Karpas-422 (cell line): ENCODE measurements at places on chromosomes 16 and 17. TPM values are rescaled to one million over a fixed set of nuclear protein-coding genes. Genes with fewer than 3 reads are reported as not detected.

VASN gene
- total RNA-seq, result 4.1 and 8.9 TPM in 2 replicates

BORCS6 gene
- 10.3 and 34.4 TPM in 2 replicates for total RNA-seq

C17orf107 gene
- total RNA-seq, result 0.26 and 0.43 TPM in 2 replicates

TRPV3 gene
- 0.87 and 1.4 TPM in 2 replicates for total RNA-seq

PRKCA gene
- 4.3 and 4.4 TPM in 2 replicates for total RNA-seq

GRCh38 chr16:27704252-27704651 is 154.3 kb downstream of the KATNIP start:
- no peak for DNase-seq

DNA sequence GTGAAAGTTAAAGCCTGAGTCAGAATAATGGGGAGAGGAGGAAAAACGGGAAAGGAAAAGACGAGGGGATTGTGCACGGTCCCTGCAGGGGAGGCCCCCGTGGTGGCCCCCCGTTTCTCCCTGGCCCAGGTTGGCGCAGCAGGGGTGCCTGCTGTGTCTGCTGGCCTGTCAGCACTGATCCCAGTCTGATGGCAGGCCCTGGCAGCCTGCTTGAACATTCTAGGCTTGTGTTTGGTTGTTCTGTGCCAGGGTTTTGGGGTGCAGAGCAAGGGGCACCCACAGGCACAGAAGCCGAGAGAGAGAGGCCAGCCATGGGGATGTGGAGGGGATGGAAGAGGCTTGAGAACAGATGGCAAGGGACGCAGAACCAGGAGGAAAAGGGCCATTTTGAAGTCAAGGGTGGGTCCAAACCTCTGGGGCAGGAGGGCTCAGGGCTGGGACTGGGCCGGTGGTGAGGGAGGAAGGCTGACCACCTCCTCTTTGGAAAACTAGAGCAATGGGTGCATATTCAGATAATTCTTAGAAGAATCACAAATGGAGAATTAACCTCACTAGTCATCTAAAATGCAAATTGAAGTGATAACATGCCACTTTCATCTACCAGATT is 35.9 kb downstream of the TBX4 start:
- DNase-seq, result no peak

GRCh38 chr16:68300734-68301459 is 9.8 kb downstream of the SLC7A6OS start:
- DNase-seq, result no peak

- DNase-seq, result no peak
These were observed 35.1 kb downstream of the GLP2R start for GRCh38 chr17:9860851-9861250.

- DNase-seq, result peak; percentile 86
These were observed 19.0 kb downstream of the MED24 start for GRCh38 chr17:40035162-40035559.

- DNase-seq, result no peak
These were observed 201.8 kb downstream of the SLC39A11 start for GRCh38 chr17:72890711-72891110.

- DNase-seq, result peak; percentile 88
These were observed 19.1 kb downstream of the OSBPL7 start for GRCh38 chr17:47802341-47803022.

GRCh38 chr16:17619261-17619660 is 148.5 kb upstream of the XYLT1 start:
- DNase-seq, result no peak

DNA sequence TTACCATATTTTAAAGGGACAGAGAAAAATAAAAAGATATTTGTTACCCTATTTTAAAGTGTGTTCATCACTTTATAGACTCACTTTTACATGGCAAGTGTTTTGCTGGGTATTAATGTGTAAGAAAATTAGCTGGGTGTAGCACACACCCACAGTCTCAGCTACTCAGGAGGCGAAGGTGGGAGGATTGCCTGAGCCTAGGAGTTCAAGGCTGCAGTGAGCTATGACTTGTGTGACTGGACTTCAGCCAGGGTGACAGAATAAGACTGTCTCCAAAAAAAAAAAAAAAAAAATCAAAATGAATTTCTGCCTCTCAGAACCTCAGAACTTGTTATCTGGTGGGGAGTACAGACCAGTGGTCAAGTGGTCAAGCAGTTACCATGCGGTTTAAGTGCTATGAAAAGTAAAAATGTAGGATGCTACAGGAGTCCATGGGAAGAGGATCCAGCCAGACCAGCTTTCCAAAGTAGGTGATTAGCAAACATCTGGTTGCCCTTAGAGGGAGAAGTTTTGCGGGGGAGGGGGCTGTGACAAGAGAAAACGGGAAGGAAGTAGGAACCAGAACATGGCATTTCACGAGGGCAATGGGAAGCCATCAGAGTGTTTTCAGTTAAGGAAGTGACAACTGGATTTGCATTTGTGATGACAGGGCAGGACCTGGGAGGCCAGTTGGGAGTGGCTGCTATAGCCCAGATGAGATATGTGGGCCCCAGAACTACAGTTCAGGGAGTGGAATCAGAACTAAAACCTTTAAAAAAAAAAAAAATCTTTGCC is 13.9 kb downstream of the CNEP1R1 start:
- DNase-seq, result peak; percentile 55

DNA sequence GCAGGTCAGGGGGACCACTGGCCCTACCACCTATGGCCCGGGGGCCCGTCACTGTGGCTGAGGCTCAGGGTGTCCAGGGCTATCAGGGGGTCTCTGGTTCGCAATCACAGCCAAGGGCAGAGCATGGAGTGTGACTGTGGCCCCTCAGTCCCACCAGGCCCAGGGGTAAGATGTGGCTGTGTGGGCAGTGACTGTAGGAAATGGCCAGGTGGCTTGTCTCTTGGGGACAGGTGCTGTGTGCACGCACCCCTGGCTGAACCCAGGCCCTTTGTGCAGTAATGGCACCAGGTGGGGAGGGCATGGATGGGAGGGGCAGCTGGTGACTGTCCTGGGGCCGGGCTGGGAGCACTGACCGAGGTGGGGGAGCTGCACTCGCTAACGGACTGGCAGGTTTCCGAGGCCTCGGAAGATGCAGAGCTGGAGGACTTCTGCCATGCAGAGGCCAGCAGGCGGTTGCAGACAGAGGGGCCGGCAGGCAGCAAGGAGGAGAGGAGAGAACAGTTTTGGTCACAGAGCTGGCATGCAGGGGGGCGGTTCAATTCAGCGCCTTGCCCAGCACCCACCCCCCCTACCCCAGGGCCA is 18.8 kb downstream of the IL34 start:
- DNase-seq, result no peak

GRCh38 chr17:45739786-45740185 is 44.3 kb upstream of the CRHR1 start:
- no peak for DNase-seq

DNA sequence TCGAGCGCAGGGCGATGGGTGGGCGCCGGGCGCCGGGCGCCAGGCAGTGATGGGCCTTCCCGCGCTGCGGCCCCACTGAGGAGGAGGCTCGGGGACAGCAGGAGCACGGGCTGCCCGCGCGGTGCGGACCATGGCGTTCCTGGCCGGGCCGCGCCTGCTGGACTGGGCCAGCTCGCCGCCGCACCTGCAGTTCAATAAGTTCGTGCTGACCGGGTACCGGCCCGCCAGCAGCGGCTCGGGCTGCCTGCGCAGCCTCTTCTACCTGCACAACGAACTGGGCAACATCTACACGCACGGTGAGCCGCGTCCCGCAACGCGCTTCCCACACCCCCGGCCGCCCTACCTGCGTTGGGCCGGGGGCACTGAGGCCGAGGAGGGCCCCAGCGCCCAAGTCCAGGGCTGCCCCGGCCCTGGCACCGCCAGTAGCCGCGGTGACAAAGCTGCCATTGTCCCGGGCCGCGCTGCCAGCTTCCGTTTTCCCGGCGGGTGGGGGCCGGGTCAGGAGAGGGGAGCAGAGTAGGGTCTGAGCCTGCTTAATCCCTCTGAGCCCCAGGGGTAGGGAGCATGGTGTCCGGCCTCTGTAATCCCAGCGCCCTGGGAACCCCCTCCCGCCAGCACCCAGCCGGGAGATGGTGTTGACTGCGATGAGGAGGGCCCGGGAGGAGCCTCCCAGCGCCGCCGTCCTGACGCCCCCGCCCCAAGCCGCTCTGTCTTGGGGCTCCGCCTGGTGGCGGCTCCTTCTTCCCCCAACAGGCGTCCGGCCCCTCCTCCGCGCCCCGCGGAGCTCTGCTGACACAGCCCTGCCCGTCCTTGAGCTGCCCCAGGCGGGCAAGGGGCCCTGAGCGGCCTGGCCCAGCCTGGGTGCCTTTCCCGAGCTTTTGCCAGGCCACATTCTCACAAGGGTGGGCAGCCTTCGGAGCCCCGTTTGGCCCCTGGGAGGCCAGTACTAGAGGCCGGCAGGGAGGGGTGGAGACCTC is 685 bp downstream of the PAQR4 start:
- DNase-seq, result peak; percentile 94

GRCh38 chr16:53865494-53865863 is 161.5 kb downstream of the FTO start:
- peak; percentile 49 for DNase-seq

GRCh38 chr16:49382916-49383315 is 9.3 kb downstream of the C16orf78 start:
- peak; percentile 58 for DNase-seq

GRCh38 chr17:66492561-66493005 is 190.2 kb downstream of the PRKCA start:
- DNase-seq, result no peak

DNA sequence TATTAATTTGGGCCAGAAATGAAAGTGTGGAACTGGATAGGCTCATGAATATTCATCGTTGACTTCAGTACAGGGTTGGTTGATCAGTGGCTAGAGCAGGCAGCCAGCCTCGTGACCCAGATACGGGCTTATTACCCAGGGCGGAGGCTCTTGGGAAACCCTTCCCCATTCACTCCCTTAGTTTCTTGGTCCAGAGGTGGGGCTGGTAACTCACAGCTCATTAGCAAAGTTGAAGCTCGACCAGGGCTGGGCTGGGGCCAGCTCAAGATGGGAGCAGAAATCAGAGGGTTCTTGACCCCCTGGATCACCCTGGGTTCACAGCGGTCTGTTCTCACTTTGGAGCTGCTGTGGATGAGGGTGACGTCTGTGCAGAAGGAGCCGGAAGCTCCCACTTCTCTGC is 44.6 kb upstream of the GSE1 start:
- DNase-seq, result no peak

DNA sequence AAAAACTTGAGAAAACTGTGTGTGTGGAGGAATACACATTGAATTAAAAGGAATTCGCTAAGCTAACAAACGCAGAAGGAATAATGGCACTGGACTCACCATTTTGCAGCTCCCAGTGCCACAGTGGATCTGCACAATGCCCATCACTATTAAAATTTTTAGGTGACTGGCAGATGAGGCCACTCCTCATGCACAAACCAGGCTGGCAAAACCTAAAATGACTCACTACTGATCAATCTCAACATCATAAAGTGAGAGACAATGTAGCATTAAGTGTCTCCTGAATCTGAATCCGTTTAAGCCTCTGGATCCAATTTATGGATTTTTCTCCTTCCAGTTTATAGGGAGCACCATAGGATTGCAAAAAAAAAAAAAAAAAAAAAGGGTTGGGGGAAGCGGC is 20.6 kb downstream of the MYH10 start:
- no peak for DNase-seq

DNA sequence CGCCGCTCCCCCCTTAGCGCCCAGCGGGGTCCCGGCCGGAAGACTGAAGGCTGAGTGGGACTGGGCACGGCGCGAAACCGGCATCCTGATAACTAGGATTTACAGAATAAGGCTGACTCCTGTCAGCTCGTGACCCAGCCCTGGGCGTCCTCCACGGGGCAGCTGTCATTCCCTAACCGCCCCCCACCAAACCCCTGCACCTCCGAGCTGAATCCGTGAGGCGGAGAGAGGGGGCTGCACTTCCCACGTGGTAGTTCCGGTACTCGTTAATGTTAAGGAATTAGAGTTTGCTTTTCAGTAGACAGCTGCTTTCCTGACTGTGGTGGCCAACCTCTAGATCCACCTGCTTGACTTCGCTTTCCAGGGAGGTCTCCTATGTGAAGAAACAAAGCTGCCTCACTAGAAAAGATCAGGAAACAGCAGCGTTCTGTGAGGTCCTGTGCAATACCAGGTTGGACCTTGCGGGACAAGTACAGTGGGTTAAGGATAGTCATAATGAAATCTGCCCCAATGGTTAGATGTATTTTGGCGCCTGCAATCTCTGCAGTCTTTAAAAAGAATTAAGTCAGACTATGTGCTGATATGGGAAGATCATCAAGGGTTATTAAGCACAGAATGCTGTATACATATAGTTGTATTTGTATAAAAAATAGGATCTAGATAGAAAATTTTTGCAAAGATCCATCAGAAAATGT is 1.1 kb upstream of the WBP2 start:
- peak; percentile 82 for DNase-seq

- DNase-seq, result no peak
These were observed 37.9 kb upstream of the BHLHA9 start for GRCh38 chr17:1232331-1232730.

- no peak for DNase-seq
These were observed 12.3 kb upstream of the RAI1 start for GRCh38 chr17:17668775-17669579.

DNA sequence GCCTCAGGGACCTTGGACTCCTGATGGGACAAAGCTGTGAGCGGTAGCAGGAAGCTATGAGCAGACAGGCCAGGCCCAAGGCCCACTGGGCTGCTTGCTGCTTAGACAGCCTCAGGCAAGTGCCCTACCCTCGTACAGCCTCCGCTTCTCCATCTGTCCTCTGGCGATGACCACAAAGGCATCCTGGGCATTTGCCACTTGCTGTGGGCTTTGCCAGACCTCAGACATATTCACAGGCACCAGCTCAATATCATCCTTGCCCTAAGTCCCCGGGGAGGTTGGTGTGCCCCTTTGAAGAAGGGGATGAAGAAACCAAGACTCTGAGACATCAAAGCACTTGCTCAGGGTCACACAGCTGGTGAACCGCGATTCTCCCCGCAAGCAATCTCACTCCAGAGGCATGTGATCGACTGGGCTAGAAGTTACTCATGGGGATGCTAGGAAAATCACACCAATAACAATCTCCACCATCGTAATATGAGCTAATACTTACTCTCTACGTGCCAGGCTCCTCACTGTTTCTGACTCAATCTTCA is 21.7 kb downstream of the PPL start:
- DNase-seq, result no peak

- DNase-seq, result no peak
These were observed 43.9 kb downstream of the TSC2 start for GRCh38 chr16:2091547-2092255.

DNA sequence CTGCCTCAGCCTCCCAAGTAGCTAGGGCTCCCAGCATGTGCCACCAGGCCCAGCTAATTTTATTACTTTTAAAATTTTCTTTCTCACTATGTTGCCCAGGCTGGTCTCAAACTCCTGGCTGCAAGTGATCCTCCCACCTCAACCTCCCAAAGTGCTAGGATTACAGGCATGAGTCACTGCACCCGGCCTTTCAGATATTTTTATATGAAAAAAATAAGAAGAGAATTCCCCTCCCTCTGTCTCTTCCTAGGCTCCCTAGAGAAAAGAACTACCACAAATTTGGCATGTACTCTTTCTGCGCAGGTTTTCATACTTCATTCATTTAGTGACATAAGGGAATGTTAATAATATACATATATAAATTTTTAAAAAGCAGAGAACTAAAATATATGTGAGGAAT is 21.7 kb upstream of the SMURF2 start:
- DNase-seq, result no peak
